ENCODE measurements at places on chromosomes 5 and 9.

GRCh38 chr5:96516631-96517071 is 83.6 kb upstream of the PCSK1 start:
- no peak for DNase-seq

GRCh38 chr9:117739624-117740347 is 35.6 kb downstream of the TLR4 start:
- DNase-seq = no peak

DNA sequence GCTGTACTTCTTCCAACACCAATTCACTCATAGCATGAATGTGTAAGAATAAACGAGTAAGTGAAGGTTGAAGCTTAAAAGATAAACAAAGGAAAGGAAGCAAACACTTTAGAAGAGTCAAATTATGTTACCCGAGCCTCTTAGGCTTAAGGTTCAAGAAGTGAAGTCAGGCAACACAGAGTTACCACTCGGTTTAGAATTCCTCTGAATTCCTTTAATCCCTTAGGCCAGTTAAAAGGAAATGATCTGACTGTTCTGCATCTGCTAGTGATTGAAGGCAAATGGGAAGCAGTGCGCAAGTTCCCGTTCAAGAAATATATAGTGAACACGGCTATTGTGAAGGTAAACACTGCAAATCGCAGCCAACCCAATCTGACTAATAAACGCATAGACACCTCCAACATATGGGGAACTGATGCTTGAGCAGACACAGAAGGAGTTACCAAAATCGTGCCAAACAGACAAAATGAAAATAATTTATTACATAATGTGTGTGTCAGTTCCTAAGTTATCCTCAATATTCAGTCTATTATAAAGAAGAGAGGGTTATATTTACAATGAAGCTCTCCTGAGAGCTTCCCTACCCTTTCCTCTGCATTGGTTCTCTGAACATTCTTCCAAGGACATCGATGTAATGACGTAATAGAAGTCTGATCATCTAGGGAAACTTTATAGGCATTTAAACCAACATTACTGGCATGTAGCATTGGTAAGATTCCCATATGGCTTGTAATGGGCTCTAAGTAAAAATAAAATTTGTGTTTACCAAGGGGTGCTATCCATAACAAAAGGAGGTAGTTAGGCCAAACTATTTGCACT is 837.1 kb upstream of the ZNF608 start:
- DNase-seq = peak; percentile 64

DNA sequence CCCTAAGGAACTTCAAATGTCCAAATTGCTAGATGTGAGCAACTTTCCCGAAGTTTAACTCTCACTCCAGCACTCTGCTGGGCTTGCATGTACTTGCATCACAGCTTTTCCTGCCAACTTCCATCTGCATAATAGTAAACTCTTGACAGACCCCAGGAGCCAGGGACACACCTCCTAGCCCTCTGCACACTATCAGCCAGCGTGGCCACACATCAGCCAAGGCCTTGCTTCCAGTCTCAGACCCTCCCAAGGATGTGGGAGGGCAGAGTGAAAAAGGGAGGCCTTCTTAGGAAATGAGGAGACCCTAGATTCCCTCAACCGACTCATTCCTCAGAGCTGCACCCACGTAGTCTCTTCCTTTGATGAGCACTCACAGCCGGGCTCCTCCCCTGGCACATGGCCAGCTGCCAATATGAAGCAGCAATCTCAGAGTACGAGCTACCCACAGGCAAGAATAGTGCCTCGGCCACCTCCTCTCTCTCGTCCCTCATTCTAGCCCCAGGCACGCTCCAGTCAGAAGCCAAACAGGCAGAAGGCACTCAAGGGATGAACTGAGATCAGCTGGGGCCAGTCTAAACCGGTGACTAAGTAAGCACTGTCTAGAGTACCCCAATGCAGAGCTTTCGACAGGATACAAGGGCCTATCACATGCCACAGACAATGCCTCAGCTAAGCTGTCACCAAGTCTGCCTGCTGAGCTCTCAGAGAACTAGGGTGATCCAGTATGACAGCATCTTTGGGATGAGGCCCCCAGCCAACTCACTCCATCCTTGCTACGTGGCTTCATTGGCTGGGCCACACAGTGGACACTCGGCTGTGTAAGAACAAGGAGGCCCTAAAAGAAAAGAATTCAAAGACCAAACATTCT is 2.3 kb downstream of the P4HA2 start:
- DNase-seq = peak; percentile 1

- peak; percentile 83 for DNase-seq
These were observed at the start of gene CTNND2 for GRCh38 chr5:11904265-11904906. CTNND2 (minus strand) TSS chr5:11904446; CDS start chr5:11903853, 593 bp downstream.

DNA sequence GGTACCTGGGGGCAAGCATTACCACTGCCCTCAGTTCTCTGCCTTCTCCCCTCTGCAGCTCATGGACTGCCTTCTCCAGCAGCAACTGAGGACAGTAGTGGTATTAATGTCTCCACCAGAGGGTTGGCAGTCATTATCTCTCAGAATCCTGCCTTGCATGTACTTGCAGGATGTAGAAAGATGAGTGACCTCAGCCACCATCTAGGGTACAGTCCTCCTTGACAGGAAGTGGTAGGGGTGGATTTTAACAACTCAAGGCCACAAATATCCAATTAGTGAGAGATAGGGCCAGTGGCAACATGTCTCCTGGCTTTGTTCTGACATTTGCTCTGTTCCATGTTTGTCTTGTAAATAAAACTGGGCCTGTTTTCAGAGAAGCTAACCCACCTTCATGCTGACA is 47.2 kb downstream of the F2R start:
- DNase-seq = no peak

DNA sequence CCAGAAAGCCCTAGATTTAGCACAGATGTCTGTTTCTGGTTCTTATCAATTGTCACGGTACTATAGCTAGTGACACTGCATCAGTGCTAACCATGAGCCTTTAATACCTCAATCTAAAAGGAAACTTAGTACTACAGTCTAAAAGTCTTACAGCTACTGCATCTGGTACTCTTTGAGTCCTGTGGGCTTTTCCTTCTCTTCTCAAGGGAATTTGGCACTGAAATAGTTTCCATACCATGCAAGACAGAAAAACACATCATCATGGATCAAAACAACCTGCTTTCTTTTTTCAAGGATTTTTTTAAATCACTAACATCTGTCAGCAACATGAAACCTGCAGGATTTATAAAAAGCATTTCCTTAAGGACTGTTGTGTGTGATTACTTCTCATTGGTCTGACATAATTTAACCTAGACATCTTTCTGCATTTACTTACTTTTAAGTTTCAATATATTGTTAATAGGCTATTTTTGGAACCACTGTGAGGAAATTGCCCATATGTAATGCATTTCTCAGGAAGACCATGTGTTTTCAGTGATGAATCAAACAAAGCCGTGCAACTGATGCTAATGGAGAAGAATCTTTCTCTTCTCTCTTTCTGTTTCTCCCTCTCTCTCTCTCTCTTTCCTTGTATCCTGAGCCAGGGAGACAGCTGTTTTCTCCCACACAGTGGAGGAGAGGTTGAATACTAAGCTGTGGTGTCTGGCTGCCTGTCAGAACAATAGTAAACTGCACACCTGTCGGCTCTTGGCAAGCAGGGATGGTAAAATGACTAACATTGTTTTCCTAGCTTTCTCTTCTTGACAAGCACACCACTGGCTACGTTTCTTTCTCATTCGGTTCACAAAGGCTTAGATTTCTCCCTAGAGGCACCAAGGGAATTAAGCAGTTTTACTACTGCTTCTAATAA is 273.4 kb downstream of the CSNK1G3 start:
- peak; percentile 91 for DNase-seq

Measured in NCI-H2171 treated with DMSO at 0.1 percent for 48 hours (cell line).